LNCaP clone FGC (cell line): ENCODE measurements at places on chromosomes 6 and 20.

DNA sequence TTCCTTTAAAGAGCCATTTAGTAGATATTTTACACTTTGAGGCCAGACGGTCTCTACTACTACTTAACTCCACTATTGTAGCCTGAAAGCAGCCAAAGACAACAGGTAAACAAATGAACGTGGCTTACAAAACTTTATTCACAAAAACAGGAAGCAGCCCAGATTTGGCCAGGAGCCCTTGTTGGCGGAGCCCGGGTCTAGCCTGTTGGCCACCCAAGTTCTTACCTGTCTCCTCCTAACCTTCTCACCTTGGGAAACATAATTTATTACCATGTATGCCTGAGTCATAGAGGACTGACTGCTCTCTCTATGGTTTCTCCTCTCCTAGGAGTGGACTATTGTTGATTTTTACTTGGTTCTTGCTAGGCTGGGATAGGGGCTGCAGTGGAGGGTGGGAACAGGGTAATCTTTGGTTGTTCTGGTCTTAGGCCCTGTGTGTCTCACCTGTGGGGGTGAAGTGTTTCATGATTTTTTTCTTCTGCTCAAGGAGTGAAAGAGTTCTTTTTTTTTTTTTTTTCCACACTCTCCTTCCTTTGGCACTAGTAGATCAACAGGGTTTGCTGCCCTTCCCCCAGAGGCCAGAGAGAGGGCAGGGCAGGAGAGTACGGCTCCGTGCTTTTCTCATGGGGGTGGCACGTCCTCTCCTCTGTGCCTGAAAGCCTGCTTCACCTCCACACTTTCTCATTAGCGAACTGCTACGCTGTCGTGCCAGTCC is 90.0 kb downstream of the RPP40 start:
- peak; percentile 59 for DNase-seq

GRCh38 chr6:147834084-147834776 is 325.7 kb downstream of the SAMD5 start:
- DNase-seq: no peak

DNA sequence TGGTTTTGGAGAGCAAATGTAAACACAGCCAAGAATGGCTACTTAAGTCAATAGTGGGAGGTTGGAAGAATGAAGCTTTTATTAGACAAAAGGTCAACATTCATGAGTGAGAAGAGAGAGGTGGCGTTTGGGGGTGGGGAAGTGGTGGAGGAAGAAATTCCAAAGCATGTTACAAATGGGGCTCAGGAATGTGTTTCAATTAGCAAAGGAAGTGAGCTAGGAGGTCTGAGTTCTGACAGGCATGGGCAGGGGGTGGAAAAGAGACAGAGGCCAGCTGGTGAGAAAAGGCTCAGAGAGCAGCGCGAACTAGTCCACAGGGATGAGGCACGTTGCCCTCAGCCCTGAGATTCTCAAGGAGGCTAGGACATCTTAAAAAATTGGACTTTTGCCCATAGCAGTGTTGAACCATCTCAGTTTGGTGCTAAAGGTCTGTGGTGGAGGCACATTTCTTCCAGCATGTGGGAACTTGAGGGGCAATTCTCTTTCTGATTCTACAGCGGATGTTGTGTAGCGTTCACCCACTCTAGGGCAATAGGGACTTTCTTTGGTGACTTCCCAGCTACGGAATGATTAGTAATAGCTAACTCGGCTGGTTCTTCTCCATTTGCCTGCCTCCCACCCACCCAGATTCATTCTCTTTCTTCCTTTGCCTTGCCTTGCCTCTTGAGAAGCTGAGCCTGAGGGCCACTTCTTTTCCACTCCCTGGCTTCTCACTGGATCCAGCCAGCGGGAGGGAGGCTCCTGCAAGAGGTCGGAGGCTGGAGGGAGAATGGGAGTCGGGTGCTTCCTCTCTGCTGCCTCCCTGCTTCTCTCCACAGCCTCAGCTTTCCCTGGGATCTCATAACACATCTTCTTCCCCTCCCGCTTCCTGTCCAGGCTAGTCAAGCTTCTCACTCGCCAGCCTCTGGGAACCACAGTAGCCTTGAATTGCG is 45.1 kb upstream of the NEDD9 start:
- DNase-seq: no peak

- DNase-seq: no peak
Measured at GRCh38 chr20:50026746-50027575, 44.2 kb downstream of the SNAI1 start.

- DNase-seq: no peak
Measured at GRCh38 chr6:42224222-42225028, 6.8 kb upstream of the MRPS10 start.

GRCh38 chr6:65452333-65452732 is 254.7 kb downstream of the EYS start:
- no peak for DNase-seq

DNA sequence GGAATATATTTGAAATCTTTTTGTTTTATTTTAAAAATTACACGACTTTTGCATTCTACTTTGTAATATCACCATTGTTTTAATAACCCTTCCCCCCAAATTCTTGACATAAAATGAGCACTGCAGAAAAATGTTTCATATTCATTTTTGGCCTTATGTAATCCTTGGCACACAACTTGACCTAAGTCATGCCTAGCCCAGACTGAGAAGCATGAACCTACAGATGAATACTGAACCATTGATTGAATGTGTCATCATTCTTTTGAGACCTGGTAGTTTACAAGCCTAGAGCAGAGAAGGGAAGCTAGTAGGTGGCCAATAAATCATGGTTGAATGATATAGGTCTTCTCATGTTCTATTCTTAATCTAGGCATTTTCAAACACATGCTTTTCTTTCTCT is 89.4 kb upstream of the EDN1 start:
- DNase-seq: no peak

GRCh38 chr20:2703716-2704475 is 11.3 kb downstream of the EBF4 start:
- no peak for DNase-seq

DNA sequence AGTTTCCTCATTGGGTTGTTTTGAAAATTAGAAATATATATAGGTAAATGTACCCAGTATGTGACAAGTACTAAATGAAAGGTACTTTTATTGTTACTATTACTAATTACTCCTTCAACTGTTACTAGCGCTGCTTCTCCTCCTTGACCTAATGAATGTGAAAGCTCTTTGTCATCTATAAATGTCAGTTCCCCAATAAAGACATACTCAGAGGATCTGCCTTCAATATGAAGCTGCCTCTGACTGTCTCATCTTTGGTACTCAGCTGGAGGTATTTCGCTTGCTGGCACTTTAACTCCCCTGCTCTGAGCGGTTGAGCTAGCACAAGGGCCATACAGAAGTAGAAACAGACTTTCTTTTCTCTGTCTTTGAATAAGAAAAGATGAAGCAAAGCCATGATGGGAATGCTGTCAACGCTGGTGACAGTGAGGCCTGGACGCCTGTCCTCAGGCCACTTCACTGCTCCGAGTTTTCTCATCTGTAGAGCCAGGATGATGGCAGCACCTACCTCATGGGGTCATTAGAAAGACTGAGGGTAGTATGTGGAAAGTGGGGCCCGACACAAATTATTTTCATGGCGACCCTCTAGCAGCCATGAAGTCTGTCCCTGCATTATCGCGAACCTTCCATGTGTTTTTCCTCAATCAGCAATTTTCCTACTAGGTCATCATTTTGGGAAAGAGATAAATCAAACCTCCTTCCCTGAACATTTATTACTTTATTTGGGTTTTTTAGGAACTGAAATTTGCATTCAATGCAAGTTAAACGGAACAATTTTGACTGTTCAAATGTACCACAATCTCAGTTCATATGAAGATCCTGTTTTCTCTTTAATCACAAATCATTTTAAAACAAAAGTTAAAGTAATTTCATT is 55.9 kb upstream of the SNX9 start:
- DNase-seq: no peak

DNA sequence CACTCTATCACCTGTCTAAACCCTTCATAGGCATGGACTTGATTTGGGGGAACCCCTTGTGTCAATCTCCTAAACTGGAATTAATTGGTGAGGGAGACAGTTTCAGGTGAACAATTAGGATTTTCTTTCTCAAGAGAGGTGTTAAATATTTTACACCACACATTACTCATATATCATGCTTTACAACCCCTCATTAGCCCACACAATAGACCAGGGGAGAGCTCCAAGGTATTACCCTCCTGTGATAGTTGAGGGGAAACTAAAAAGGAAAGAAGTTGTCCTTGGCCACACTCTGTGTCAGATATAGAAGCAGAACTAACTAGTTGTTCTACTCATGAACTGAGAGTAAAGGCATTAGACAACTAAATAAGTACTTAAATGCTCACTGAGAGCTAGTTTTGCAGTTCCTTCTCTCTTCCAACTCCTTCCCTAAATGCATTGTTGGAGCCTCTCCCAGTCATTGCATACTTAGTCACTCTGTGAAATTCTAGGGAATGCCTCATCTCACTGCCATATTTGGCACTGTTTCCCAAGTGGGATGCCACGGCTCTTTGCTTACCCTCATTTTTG is 183.7 kb upstream of the CEP162 start:
- no peak for DNase-seq

DNA sequence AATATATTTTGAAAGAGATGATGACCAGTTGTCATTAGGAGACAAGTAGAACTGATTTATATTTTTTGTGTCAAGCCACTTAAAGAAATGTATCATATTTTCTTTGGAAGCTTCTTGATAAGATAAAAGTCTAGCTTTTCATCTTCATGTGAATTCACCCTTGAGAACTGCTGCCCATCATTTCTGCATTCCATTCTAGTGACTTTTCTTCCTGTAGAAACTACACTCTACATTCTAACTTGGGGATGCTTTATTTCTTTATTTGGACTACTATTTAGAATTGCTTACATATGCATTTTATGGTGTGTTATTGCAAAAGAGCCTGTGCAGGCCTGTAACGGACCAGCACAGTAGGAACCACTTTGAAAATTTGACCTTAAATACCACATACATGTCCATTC is 335.0 kb upstream of the KCNQ5 start:
- DNase-seq: no peak

DNA sequence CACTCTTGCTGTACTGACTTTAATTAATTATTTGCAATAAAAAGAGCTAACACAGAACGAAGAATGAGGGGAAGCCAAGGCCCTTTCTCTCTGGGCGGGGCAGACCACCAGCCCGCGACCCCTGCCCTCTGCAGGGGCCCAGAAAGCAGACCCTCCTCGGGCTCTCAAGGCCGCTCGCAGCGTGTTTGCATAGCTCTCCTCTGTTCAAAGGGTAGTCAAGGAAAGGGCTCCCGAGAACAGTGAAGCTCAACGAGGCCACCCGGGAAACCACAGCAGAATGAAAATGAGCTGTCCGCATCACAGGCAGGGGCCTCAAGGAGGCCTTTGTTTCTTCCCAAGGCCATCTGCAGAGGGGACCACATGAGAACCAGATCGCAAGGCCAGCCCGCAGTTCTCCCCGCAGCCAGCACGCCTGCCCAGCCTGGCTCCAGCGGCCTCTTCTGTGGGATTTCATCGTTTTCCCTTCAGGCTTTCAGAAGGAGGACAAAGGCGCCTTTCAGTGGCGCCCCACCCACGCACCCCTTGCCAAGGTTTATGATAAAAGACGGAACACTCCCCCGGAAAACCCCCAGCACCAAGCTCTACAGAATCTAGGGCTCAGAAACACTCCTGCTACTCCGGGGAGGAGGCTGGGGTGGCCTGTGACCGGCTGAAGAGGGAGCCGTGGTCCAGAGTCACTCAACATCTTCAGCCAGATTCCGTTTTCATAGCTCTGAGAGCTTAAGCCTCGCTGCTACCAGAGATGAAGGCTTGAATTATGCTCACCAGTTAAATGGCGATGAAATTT is 25.3 kb downstream of the ACSS1 start:
- no peak for DNase-seq

DNA sequence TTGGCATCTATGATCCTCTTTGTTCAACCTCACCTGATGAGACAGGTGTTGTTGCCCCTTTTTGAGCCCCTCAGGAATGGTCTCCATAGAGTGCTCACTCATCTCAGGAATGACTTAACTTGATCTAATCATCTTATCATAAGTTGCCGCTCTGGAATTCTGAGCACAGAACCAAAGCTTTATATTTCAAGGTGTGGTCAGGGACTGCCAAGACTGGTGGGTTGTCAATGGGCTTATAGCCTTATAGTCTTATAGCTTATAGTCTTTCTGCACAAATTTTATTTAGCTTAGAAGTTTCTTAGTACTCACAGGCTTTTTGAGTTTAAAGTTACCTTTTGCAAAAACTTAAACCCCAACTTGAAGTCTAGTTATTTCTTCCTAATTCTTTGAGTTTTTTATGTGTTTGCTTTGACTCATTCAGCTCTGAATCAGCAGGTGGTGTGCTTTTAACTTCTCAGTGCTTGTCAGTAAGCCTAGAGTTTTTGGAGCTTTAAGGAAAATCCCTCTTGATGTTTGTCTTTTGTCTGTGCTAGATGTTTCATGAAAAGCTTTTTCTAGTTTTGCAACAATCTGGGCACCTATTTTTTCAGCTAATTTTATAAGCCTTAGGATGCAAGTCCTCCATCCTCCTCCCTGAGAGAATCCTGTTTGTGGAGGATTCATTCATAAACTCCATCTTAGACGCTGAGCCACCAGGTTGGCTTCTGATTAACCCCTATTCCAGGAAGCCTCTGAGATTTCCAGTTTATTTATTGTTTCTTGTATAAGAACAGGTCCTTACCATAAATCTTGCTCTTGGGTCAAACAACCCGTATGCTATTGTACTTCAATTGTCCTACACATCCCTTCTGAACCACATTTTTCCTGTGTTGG is 72.3 kb upstream of the SSTR4 start:
- DNase-seq: no peak

DNA sequence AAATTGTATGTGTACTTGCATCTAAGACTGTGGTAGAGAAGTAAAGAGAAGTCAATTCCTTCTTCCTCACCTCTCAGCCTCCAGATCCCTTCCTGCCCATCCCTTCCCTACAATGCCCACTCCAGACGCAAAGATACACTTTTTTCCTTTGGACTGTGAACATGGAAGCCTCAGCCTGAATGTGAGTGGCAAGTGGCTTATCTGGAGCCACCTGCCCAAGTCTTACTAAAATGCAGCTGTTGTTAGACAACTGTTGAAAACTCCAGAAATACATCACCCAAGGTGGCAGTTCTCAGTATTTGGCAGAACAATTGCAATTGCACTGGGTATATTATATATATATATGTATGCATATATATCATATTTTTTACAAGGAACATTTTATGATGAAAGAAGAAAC is 7.5 kb downstream of the VGLL2 start:
- DNase-seq: no peak

DNA sequence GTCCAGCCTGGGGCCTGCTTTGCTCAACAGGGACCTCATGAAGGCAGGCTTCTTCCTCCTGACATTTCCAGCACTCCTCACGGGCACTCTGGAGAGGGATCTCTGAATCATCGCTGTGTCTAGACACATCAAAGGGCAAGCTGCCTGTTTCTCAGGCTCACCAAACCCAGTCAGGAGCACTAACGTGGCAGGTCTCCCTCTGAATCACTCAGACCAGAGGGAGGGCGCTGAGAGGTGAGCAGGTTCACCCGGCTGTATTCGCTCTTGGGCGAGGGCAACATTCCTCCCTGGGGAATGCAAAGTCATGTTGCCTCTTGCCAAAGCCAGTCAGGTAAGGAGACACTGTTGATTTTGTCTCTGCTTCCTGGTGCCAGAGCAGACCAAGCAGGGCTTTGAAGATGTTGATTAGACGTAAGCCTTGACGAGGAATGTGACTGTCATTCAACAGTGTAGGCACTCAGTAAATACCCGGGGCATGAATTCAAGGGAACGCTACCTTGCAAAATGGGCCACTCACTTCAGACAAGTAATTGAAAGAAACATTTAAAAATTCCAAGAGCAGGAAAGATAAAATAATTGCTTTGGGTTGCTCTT is 50.1 kb downstream of the CYP24A1 start:
- DNase-seq: no peak
